Osteocyte (in vitro differentiated cells): ENCODE measurements at places on chromosomes 13 and 19.

- no peak for DNase-seq
Observed at GRCh38 chr19:10095622-10095947, 6.9 kb downstream of the ANGPTL6 start.

GRCh38 chr13:59452189-59452890 is 711.4 kb downstream of the DIAPH3 start:
- DNase-seq = no peak

DNA sequence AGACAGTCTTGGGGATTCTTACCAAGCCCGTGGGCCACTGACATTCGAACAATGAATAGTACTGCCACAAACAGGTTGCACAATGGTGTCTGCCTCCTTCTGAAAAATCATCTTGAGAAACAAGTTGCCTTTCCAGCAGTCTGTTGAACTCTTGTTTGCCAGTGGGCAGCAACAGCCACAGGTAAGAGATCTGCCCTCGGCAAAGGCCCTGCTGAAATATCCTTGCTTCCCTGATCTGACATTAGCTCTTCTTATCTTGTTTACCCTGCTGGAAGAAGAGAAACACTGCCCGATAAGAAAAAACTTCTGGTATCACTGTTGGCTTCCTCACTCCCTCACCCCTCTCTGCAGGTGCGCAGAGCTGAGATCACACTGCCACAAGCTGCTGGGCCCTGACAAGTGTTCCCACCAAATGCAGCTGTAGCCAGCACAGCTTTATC is 2.0 kb downstream of the DOCK9 start:
- DNase-seq = no peak

GRCh38 chr13:36212789-36213188 is 1.6 kb downstream of the SOHLH2 start:
- no peak for DNase-seq

GRCh38 chr19:45066921-45067661 is 9.2 kb downstream of the ZNF296 start:
- no peak for DNase-seq

DNA sequence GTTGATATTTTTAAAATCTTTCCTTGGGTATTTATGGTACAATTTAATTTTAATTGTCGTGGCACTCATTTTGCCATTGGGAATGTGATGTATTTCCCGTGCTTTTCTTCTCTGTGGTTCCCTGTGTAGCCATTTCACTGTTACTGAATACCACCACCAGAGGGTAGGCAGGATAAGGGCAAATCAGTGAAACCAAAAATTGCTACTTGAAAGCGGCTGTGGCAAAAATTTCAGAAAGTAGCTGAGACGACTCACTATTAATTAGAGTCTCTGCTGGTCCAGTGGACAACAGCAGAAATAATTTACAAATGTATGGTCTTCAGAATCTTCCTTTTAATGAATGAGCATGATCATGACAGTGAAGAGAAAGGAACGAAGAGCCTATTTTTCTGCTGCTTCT is 34.4 kb upstream of the MIR17HG start:
- DNase-seq = no peak

DNA sequence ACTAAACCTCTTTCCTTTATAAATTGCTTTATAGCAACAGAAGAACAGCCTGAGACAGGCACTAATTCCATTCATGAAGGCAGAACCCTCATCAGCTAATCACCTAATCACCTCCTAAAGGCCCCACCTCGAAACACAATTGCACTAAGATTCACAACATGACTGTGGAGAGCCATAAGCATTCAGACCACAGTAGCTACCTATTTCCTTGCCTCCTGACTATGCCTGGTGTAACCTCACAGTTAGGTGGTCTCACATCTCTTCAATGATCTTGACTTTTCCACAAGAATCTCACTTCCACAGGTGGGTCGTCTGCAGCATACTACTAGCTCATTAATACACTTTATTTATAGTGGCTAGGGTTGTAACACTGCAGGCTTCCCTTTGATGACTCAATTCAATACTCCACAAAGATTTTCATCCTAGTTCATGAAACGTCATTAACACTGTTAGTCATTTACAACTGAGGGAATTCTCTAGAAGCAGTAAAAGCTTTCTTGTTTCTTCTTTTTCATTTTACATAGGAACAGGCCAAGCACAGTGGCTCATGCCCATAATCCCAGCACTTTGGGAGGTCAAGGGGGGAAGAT is 27.1 kb downstream of the STK24 start:
- no peak for DNase-seq

DNA sequence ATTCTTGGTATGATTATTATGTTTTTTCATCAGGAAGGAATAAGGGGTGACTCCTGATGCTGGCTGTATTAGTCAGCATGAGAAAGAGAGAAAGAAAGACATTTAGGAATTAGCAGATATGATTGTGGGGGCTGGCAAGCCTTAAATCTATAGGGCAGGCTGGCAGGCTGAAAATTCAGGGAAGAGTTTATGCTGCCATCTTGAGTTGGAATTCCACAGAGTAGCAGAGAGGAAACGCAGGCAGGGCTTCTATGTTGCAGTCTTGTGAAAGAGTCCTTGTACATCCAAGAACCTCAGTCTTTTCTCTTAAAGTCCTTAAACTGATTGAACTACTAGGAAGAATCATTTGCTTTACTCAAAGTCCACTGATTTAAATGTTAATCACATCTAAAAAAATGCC is 262.7 kb upstream of the SLC10A2 start:
- no peak for DNase-seq

- no peak for DNase-seq
Observed at GRCh38 chr13:80134346-80134745, 206.6 kb downstream of the SPRY2 start.

GRCh38 chr13:107650081-107650701 is 565.1 kb downstream of the LIG4 start:
- peak; percentile 85 for DNase-seq

- no peak for DNase-seq
Observed at GRCh38 chr19:55695511-55696290, 20.7 kb downstream of the EPN1 start.

- no peak for DNase-seq
Observed at GRCh38 chr19:45170146-45171106, 7.6 kb downstream of the TRAPPC6A start.

GRCh38 chr13:114241918-114242317 is 7.2 kb downstream of the CDC16 start:
- no peak for DNase-seq

- DNase-seq = no peak
Observed at GRCh38 chr19:398719-399118, 10.2 kb downstream of the C2CD4C start.

GRCh38 chr19:3785451-3785937 is 687 bp downstream of the MATK start:
- DNase-seq = no peak

DNA sequence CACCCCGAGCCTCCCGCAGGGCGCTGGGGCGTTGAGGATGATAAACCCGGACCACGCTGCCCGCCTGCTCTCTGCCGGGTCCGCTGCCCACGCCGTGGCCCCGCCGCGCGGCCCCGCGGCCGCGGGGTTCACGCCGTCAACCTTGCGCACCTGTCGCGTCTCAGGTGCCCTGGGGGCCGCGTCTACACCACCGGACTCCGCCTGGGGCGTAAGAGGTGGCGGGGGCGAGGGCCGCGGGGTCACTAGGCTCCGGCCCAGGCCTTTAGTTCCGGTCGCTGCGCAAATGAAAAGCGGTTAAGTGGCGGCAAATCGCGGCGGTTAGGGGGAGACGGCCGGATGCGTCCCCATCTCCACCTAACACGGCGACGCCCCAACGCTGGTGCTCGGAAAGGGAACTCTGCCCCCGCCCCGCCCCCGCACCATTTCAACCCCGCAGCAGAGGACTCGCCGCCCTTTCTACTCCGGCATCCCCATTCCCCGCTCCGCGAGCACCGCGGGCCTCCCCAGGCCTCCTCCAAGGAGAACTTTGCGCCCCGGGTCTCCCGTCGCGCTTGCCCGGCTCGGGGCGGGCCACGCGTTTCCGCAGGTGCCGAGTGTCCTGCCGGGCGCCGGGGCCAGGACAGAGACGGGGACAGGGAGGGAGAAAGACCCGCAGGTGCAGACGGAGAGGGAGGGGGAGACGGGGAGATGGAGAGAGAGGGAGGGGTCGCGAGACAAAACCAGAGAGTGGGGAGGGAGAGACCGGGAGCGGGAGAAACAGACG is 4.3 kb downstream of the ONECUT3 start:
- no peak for DNase-seq

- DNase-seq = no peak
Observed at GRCh38 chr13:112168761-112169160, 101.8 kb downstream of the SOX1 start.

GRCh38 chr13:102208347-102208746 is 193.5 kb downstream of the FGF14 start:
- no peak for DNase-seq

GRCh38 chr19:35842666-35843272 is 9.5 kb downstream of the NPHS1 start:
- DNase-seq = no peak

DNA sequence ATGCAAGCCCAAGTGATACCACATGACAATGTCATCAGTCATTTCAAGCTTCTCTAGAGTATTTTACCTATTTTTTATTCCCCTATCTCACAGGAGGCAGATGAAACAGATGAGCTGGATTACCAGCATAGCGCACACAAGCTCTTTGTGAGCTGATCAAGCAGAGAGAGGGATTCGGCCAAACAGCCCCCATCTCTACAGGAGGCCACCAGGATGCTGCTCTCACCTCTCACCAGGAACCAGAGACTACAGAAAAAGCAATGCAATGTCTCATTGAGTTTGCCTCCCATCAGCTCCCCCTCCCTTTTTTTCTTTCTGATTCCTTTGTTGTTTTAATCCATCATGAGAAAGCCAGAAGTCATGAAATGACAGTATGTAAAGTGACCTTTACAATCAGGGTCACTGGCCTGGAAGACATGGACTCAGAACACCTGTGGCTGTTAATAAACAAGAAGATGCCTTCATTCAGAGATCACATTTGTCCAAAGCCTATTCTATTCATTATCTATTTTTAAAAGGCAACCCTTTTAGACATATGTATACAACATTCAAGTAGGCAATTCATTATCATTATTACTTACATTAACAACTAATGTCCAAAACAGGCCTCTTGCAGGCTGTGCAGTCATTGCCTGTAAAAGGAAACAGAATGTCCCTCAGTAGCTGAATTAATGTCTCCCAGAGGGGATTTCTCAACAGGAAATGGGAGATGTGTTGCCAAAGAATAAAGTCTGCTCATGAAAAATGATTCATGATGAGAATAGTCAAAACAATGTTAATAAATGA is 656.6 kb downstream of the TBC1D4 start:
- no peak for DNase-seq

- no peak for DNase-seq
Observed at GRCh38 chr13:42048342-42048683, at the start of gene DGKH. DGKH (plus strand) TSS chr13:42048648; CDS start chr13:42048774, 126 bp downstream.

- no peak for DNase-seq
Observed at GRCh38 chr13:37366044-37366770, 232.4 kb downstream of the POSTN start.

DNA sequence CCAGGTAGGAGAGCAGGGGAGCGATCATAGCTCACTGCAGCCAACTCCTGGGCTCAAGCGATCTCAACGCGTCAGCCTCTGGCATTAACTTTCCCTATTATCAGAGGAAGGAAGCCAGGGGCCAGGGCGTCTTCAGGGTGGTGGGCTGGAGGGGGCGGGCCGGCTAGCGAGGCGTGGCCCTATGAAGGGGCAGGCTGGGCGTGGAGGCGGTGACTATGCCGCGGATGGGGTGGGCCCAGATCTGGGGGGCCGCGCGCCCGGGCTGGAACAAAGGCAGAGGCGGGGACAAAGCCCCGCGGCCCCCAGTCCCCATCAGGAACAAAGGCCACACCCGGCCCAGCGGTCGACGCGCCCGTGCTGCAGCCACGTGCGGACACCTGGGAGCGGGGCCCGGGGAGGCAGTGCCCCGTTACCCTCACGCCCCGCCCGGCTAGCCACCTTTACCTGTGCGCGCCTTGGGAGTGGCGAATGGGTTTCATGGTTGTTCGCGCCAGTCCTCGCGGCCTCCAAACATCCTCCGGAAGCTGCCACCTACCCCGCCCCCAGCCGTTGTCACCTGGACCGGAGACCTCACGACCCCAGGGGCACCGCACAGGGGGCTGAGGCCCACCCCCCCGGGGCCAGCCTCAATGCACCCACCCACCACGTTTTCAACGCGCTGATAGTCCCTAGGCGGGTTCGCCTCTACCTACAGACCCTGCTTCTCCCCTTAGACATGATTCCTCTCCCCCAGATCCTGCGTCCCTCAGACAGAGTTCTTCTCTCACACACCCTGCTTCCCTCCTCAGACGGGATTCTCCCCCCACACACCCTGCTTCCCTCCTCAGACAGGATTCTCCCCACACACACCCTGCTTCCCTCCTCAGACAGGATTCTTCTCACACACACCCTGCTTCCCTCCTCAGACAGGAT is 5.4 kb upstream of the TRIM28 start:
- DNase-seq = no peak

GRCh38 chr19:10718205-10719196 is 622 bp downstream of the DNM2 start:
- peak; percentile 89 for DNase-seq

- no peak for DNase-seq
Observed at GRCh38 chr13:30153545-30154426, 153.6 kb downstream of the KATNAL1 start.

DNA sequence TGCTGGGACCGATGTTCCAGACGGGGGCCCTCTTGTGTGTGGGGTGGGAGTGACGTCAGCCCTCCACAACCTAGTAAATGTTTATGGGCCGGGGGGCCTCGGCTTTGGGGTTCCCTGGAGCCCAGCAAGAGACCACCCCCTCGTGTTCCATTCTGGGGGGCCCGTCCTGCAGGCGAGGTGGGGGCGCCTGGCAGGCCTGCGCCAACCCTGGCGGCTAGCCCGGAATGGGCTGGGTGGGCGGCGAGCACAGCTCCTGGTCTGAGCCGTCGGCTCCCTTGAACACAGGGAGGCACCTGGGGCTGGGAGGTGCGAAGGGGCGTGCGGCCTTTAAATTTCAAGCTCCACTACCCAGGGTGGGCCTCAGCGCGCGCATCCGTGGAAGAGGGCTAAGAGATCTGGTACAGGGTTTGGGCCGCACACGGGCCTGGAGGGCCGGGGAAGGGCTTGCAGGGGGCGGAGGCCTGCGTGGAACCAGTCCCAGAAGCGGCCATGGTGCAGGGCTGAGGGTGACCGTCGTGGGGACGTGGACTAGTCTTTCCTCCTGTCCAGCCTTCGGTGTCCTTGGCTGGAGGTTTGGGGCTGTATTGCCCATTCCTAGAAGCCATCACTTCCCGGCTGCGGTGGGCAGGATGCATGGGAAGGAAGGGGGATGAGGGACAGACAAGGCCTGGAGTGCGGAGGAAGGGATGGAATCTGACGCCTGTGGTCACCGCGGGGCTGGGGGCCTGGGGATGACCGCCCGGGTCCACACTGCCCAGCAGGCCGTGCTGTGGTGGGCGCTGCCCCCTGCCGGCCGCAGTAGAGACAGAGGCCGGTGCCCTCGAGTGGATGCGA is 11.4 kb downstream of the NDUFA11 start:
- no peak for DNase-seq

- no peak for DNase-seq
Observed at GRCh38 chr13:98293570-98294142, 116.6 kb upstream of the RNF113B start.

- DNase-seq = no peak
Observed at GRCh38 chr13:98223741-98224140, 46.7 kb upstream of the RNF113B start.
